ENCODE measurements at places on chromosomes 11 and 22.

DNA sequence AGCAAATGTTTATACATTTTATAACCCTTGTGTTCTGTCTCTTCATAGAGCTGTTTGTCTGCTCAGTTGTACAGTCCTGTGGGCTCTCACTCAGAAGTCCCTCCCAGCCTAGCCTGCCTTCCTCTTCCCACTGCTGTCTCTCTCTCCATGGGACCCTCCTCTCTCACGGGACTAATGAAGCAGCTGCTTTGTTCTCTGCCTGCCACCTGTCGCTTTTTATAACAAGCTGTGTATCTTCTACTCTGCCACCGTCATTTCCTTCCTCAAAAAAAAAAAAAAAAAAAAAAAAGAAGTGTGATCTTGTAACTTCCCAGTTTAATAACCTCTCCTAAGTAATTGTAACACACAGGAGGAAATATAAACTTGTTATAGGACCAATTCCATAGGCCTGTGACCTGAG, 92.2 kb upstream of the ALKBH3 start:
- no peak for DNase-seq

- no peak for DNase-seq
Observed at GRCh38 chr11:8219257-8220021, 44.2 kb downstream of the LMO1 start.

DNA sequence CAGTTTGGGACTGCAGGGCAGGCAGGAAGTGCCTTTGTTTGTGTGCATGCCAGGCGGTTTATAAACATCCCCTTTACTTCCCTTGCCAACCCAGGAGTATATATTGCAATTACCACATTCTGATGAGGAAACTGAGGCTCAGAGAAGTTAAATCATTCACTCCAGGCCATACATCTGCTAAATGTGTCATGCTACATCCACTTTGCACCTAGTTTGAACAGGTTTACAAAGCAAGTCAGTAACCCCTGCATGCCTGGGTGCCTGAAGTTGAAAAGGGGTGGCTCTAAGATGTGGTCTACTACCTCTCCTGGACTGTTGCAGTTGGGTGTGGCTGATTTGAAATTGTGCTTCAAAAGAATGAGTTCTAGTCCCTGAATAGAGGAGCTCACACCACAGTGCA, 23.6 kb downstream of the FLI1 start:
- DNase-seq: no peak

DNA sequence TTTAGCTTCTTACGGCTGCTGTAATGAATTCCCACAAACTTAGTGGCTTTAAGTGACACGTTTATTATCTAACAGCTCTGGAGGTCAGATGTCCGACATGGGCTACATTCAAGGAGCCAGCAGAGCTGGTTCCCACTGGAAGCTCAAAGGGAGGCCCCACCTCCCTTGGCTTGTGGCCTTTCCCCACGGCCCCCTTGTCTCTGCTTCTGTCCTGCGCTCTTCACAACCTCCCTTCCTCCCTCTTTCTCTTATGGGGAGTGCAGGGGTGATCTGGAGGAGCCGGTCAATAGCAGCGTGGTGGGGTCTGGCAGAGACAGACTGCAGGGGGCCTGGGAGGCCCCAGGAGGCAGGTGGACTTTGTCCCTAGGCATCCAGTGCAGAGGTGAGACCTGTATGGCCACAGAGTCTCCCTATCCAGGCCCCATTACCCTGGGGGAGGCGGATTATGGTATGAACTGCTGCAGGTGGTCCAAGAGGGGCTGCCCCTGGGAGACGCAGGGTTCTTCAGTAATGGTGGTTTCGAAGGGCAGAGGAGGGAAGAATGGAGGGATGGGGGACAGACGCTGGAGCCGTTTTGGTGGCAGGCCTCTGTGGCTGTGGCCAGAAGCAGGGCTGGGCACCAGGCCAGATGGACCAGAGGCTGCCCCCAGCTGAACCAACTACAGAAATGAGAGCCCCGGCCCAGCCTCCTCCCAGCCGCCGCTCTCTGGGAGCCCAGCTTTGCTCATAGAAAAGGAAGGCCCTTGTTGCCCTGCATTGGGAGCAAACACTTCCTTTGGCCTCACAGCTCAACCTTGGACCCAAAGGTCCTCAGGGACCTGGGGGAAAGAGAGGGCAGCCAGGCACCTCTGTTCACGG, 30.7 kb upstream of the KCNQ1OT1 start:
- DNase-seq: no peak

GRCh38 chr11:87092159-87092558, 54.4 kb downstream of the TMEM135 start:
- DNase-seq: no peak

GRCh38 chr11:130834886-130835285, 81.4 kb downstream of the SNX19 start:
- no peak for DNase-seq

DNA sequence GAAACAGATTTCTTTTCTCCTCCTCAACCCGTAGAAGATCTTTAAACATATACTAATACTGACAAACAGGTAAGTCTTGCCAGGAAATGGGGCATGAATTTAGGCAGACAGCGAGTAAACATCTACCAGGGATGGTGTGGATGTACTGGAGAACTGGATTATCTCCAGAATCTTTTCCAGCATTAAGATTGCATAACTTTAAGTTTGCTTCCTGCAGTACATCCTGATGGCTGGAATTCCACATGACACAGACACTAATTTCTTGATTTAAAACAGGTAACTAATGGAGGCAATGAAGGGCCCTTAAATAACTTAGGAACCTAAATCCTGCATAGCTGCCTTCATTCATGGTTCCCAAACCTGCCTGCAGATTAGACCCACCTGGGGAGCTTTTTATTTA, 40.7 kb downstream of the JHY start:
- no peak for DNase-seq

GRCh38 chr22:26127556-26127955, 41.7 kb upstream of the SEZ6L start:
- DNase-seq: no peak

DNA sequence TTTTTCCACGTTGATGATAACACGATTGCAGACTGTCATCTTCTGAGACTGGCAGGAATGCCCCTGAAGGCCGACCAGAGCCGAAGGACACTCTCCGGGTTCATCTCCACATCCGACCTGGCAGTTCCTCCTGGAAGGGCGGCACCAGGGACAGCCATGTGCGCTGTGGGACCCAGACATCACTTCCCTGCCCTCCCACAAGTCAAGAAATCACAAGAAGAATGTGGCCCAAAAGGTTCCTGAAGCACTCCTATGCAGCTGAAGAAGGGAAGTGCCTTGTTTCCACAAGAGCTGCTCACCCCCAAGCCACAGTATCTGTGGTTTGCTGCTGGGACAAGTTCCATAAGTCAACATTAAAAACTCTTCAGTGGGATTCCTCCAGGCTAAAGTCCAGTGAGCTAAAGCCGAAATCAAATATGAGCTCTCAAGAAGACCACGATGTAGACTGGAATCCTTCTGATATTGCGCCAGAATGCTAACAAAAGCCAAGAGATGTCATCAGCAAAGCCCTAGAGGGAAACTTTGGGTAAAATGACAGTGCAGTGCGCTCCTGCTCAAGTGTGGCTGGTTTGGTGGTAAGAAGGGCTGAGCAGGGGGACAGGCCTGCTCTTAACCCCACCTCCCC, 21.2 kb downstream of the PACSIN2 start:
- no peak for DNase-seq

- no peak for DNase-seq
Observed at GRCh38 chr11:5665746-5666401, 19.0 kb downstream of the TRIM5 start.

GRCh38 chr11:118291477-118292135, 12.9 kb upstream of the CD3E start:
- no peak for DNase-seq

GRCh38 chr11:72618803-72619202, 55.4 kb downstream of the PDE2A start:
- DNase-seq: no peak

- DNase-seq: no peak
Observed at GRCh38 chr22:48366591-48366990, 1461.1 kb downstream of the BRD1 start.

- DNase-seq: no peak
Observed at GRCh38 chr11:3104961-3105790, 48.0 kb upstream of the CARS1 start.

DNA sequence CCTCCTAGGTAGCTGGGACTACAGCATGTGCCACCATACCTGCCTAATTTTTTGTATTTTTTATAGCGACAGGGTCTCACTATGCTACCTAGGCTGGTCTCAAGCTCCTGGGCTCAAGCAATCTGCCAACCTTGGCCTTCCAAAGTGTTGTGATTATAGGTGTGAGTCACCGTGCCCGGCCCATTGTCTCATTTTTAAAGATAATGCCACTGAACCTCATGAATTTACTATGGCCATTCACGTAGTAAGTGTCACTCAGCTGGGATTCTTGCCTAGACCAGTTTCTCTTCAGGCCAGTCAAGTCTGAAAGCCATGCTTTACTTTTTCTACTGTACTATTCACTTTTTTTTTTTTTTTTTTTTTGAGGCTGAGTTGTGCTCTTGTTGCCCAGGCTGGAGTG, 22.4 kb downstream of the DEPDC5 start:
- DNase-seq: no peak

GRCh38 chr11:2788168-2789071, 88.6 kb upstream of the KCNQ1OT1 start:
- no peak for DNase-seq

All from activated CD4-positive, alpha-beta T cell treated with anti-CD3 and anti-CD28 coated beads, Interleukin-2, amount 50 U/mL, for 24 hours (primary cell).